ENCODE measurements at places on chromosomes 7 and 10.

DNA sequence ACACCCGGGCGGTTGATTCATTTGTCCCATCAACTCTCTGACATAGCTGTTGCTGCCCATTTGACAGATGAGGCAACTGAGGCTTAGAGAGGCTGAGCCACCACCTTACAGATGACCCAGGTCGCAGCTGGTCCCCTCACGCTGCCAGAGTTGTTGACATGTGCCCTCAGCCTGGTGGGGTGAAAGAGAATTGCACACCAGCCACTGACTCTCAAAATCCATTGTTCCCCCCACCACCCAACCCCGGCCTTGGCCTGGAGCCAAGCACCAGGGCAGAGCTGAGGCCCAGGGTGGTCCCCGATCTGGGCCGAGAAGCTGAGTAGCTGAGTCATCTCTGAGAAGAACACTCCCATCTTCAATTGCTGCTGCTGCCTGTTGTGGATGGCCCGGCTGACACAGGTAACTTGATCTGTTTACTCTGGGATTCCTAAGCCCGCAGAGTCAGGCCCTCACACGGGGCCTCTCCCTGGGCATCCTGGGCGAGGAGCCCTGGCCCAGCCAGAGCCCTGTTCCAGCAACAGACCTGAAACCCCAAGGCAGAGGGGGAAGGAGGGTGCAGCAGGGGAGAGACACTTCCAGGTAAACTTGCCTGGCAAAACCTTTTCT lies 27.5 kb downstream of the PVRIG start:
- DNase-seq = no peak

DNA sequence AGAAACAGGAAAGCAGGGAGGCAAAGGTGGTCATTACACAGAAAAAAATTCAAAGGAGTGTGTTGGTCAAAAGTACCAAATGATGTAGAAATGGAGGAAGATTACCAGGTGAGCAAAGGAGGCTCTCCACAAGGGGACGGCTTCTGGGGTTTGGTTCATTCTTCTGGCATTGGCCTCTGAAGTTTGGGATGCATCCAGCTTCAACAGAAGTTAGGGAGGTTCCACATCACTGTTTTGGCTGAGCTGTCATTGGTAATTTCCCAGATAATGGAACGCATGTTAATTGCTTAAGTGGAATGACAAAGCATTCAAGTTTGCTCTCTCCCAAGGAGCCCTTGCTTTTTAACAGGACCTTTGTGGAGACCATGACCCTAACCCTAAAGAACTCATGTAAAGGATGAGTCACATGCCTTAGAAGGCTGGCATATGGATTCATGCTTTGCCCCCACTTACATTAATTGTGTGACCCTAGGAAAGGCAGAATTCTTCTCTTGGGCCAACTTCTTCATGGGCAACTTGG lies 398.6 kb downstream of the GPAM start:
- no peak for DNase-seq

- DNase-seq = no peak
These were observed 202.3 kb downstream of the GRID1 start for GRCh38 chr10:86164174-86164774.

GRCh38 chr7:30771880-30772425 lies 736 bp downstream of the MINDY4 start:
- no peak for DNase-seq

DNA sequence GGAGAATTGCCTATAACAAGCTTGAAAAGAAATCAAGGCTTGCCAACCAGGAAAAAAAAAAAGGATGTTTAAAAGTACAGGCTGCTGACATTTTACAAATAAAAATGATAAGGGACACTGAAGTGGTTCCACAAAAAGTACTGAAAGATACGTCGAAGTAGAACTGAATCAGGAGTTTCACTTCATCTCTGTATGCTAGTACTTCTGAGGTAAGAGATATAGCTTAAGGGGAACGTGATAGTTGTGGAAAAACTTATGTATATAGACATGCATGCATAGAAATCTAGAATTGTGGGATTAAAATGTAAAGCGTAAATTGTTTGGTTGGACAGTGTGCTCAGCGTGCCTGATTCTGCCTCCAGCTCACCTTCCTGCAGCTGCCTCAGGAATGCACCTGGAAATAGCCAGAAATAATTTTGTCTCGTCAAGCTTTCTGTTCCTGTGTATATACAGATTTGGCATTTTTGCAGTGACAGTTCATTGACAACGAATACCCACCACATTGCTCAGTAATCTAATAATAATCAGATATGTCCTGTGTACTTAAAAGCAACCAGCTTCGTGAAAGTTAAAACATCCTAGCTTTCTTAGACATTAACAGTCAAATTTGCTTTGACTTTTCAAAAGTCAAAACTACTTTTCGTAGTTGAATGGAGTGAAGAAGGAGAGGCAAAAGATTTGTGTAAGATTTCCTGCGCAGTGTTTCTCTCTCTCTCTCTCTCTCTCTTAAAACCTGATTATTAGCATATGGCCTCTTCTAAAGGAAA lies 1.4 kb downstream of the SOSTDC1 start:
- DNase-seq = no peak

- DNase-seq = no peak
These were observed 10.4 kb downstream of the WASL start for GRCh38 chr7:123738356-123738755.

GRCh38 chr10:129942936-129943715 lies 20.9 kb downstream of the EBF3 start:
- peak; percentile 33 for DNase-seq

DNA sequence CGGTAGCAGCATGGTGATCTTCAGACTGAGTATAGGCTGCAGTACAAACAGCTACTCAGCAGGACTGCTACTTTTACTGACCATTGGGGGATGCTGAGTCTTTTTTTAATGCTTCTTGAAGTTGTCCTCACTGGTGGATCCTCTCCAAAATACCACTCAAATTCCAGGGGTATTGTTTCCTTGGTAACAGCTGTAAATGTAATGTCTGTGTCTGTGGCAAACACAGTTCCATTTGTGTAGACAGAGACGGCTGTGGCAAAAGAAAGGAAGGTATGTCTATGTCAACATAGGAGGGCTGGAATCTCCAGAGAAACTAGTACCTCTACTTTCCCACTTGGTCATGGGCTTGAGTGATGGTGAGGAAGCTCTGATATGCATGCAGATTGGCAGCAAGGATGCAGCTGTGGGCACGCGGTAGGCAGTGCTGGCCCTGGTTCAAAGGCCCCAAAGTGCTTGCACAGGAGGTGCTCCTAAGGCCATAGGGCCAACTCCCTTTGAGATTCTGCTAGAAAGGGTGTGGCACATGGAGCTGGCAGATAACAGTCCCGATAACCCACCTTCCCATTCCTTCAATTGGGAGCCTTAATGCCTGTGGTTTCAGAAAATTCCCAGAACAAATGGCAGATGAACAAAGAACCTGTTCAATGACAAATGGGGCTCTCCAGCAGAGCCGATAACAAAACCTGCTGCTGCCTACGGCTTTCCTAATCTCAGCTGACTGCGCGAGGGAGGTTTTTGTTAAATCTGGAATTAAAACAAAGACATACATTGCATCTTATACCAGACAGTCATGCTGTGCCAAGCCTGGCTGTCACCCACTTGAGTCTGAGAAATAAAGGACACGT lies 43.0 kb downstream of the PKD1L1 start:
- peak; percentile 58 for DNase-seq

DNA sequence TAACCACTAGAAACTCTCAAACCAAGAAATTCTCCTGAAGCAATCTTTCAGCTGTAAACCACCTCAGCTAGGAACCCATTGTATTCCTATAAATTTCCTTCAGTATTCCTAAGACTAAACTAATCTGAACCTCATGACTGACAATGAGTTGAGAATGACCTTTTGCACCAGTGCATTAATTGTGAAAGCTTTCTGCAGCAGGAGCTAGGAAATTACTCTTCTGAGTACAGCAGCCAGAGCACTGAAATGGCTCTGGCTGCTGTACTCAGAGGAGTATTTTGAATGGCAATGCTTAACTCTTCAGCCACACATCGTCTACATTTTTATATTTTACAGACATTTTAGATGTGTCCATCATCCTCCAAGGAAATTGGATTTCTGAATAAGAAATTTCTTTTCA lies 109.7 kb downstream of the PCDH15 start:
- no peak for DNase-seq

DNA sequence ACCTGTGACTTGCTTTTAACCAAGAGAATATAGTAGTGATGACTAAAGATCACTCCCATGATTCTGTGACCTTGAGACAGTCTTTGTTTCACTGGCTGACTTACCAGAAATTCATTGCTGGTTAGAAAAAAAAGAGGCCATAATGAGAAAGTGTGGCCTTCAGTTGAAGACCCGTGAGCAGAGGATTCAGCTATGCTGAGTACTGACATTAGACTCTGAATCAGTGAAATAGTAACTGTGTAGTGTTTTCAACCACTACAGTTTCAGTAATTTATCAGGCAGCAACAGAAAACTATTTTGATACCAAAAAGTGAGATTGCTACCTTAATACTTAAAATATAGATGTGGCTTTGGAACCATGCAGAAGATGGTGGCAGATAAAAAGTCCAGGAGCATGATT lies 298.0 kb upstream of the KCND2 start:
- DNase-seq = no peak

DNA sequence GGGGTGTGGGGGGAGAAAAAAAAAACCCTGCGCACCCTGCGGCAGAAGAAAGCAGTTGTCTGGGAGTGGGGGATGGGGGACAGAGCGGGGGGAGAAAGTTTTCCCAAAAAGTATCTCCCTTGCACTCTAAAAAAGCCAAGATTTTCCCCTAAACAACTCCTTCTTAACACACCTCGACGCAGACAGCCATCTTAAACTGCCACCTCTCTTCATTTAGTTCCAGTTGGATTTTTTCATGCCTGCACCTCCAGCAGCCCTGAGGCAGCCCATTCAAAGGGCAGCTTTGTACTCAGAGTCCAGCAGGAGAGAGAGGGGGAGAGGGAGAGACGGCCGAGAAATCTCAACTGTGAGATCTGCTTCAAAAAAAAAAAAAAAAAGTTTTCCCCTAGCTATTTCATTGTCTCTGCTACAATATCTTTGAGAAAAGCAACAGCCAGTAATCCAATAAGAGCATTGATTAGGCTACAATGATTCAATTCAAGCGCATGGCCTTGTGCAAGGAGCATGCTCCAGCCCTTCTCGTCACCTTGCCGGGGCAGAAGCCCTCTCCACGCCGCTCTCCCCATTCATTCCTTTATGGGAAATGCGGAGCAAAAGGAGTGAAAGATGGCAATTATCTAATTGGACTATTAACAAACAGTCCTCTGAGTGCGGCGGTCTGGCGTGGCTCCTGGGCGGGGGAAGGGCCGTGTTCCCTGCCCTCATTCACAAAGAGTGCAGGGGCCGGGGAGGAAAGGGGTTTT lies 939 bp upstream of the VAX1 start:
- no peak for DNase-seq

GRCh38 chr7:157310676-157311185 lies 26.1 kb upstream of the DNAJB6 start:
- DNase-seq = no peak

DNA sequence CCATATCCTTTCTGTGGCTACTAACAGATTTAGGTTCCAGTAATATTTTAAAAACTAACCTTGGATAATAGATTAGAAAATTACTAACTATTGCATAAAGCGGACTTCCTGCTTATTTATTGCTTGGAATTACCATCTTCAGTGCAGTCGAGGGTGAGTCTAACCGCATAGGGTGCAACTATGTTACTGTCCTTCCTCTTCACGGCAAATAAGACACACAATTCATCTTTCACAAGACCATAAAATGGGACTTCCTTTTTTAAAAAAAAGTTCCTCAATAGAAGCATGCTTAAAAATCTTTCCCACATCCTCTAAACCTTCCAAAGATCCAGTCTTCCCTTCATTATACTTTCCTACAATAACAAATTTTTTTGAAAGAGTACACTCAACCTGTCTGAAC lies 2.1 kb downstream of the SLC25A40 start:
- DNase-seq = no peak

DNA sequence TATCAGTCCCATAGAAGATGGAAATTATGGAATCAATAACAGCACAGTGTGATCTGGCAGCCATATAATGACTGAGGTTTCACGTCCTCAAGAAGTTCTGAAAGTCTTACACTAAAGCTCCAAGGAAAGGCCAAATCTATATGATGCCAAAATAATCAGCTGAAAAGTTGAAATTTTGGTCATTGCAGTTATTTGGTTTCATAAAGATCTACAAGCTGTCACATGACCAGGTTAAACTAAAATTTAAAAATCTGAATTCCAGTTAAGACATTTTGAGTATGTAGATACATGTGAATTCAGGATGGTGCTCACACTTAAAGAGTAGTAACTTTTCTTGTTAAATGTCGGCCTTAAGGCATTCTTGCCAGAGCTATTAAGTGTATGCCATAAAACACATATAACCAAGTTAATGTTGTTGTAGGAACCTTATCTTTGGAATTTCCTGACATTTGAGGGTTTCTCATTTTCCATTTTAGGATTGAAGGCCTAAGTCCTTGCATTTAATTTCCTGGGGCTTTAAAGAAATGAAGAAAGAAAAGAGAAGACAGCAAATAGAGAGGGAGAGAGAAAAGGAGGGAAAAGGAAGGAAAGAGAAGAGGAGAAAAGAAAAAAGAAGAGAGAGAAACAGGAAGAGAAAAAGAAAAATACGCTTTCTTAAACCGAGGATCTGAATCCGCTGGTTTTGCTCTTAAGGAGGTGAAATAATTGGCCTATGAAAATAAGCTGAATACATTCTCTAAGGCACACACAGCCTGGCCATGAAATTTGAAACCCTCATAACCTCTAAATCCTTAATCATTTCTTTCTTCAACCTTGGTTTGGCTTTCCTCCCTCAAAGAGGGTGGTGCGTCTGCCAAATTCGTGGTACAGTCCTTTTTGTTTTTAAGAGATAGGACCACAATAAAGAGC lies 43.8 kb downstream of the DENND2A start:
- DNase-seq = no peak

- DNase-seq = peak; percentile 56
These were observed 5.7 kb downstream of the GATA3 start for GRCh38 chr10:8060010-8060703.

- DNase-seq = no peak
These were observed 7.1 kb upstream of the PAX2 start for GRCh38 chr10:100738055-100738827.

DNA sequence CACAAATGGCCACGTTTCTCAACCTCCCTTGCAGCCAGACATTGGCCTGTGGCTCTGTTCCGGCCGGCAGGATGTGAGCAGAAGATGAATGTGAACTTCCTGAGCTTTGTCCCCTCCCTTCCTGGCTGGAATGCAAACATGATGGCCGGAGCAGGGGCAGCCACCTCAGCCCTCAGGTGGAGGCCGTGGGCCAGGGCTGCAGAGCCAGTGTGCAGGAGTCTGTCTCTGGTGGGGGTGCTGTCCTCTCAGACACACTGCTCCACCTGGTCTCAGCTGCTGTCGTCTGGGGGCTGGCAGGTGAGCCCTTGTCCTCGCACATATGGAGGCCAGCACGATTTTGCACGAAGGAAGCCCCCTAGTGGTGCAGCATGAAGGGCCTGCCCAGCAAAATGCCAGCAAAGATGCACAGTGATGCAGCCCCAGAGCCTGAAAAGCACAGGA lies 25.3 kb upstream of the PWWP2B start:
- no peak for DNase-seq

GRCh38 chr7:18573410-18574234 lies 78.1 kb downstream of the HDAC9 start:
- no peak for DNase-seq
